ENCODE measurements at places on chromosomes 12 and 14.
A peak's percentile ranks its signal among the peaks of the same experiment; 100 is the strongest.

GRCh38 chr12:54352022-54352531 lies 12.2 kb downstream of the GPR84 start:
- DNase-seq, result no peak

DNA sequence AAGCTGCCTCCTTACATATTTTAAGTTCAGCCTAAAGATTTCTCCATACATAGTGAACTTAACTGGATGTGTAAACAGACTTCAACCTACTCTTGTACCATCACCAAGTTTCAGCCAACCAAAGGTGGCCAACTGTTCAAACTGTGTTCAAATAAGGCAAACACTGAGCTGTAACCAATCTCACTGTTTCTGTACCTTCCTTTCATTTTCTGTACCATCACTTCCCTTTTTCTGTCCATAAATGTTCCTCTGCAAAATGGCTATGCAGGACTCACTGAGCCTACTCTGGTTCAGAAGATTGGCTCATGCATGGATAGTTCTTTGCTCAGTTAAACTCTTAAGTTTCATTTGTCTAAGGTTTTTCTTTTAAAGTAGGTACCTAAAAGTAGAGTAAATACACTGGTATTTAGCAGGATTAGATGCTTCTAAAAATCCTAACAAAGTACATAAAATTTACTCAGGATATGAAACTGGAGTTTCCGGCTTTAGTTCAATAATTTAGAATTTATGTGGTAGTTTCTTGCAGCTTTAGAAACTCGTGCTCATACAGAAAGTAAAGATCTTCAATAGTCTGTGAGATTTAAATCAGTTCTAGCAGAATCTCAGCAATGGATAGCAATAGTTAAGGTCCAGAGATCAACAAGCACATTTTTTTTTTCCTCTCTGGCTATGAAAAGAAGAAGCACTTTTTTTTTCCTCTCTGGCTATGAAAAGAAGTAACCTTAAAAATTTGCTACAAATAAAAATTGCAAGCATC lies 282.0 kb upstream of the PPFIA2 start:
- no peak for DNase-seq

DNA sequence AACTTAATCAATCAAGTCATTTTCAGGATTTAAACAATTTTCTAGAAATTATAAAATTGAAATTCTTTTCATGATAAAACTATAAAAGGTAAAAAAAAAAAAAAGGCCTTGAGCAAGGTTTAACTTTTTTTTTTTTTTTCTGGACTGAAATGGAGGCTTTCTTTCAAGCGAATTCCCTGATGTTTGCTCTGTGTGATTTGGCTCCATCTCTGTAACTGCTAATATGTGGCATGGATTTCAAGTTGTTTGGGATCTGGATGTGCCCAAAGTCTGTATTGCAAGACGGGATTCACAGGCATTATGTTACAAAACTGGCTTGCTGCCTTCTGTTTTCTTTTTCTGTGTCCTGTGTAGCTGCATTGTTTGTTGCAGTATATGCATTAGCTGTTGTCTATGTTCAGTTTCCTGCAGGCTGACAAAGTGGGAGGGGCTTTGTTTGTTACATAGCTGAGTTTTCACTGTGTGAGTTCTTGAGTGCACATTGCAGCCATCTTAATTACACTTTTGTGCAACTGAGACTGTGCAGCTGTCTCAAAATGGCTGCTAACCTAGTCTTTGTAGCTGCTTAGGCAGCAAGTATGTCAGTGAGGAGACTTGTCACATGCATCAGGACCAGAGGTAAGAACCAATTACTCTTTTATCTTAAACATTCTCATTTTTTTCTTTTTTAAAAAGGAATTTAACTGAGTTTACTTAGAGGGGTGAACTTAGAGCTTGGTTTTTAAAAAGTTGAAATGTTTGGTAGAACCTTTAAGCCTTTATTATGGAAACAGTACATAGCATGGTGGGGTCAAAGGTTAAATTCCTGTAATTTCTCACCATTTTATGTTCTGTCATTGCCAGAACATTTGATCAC lies 19.5 kb downstream of the ATF7IP start:
- DNase-seq, result peak; percentile 71

GRCh38 chr14:95211721-95212504 lies 54.6 kb upstream of the DICER1 start:
- DNase-seq, result no peak

DNA sequence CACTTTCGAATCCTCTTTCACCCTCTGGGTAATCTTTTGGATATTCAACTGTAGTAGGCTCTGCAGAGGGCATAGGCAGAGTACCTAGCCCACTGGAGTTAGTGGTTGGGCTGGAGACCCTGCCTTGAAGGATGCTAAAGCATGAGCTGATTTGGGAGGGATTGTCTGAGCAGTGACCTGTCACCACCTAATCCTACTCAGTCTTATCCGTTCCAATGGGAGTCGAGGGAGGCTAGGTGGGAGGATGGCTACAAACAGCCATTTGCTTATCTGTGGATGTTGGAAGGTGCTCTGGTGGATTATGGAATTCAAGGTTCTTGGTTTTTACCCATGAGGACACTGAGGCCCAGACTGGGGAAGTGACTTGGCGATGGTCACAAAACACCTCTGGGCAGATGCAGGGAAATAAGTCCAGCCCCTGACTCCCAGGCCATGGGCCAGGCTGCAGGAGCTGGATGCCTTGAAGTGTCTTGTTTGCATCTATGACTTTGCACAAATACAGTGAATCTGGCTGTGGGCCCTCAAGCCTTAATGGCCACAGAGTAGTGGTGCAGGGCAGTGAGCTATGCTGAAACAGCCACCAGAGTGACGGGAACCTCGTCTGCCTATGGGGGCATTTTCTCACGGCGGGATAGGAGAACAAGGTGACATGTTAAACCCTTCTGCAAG lies 3.7 kb downstream of the KMT5A start:
- no peak for DNase-seq

- DNase-seq, result no peak
Observed at GRCh38 chr12:106137530-106138356, 1.0 kb downstream of the NUAK1 start.

GRCh38 chr12:132642846-132643835 lies 24.6 kb downstream of the P2RX2 start:
- no peak for DNase-seq

GRCh38 chr14:91901449-91902226 lies 34.3 kb upstream of the TC2N start:
- DNase-seq, result no peak

DNA sequence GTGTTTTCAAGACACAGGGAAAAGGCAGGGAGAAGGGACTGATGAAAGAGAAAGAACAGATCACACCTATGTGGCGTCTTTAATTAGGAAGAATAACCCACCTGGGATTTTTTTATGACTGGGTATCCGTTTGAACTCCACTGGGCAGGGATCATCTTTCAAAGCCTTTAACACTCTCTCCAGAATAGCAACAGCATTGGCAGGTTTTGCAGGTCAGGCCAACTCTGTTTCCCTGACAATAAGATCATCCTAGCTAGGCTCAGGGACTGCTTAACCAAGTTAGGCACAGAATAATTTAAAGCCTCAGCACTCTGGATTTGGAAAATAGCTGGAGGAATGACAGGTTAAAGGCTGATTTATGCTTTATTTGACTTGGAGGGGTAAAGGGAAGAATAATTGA lies 117.6 kb downstream of the SUDS3 start:
- no peak for DNase-seq

DNA sequence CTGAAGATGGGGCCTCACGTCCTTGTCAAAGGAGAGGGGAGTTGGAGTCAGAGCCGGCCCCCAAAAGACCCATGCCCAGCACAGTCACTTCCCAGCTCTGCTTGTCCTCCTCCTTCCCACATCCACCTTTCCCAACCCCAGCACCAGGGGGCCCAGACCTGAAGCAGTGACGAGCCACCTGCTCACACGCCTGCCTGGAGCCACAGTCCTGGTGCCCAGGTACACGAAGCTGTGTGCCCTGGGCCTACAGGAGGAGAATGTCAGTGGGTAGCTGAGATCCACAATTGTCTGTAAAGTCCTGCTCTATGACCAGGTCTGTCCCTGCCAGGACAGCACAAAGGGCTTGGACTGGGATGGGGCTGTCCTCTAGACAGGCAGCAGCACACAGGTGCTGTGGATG lies 126.8 kb upstream of the PZP start:
- DNase-seq, result no peak

DNA sequence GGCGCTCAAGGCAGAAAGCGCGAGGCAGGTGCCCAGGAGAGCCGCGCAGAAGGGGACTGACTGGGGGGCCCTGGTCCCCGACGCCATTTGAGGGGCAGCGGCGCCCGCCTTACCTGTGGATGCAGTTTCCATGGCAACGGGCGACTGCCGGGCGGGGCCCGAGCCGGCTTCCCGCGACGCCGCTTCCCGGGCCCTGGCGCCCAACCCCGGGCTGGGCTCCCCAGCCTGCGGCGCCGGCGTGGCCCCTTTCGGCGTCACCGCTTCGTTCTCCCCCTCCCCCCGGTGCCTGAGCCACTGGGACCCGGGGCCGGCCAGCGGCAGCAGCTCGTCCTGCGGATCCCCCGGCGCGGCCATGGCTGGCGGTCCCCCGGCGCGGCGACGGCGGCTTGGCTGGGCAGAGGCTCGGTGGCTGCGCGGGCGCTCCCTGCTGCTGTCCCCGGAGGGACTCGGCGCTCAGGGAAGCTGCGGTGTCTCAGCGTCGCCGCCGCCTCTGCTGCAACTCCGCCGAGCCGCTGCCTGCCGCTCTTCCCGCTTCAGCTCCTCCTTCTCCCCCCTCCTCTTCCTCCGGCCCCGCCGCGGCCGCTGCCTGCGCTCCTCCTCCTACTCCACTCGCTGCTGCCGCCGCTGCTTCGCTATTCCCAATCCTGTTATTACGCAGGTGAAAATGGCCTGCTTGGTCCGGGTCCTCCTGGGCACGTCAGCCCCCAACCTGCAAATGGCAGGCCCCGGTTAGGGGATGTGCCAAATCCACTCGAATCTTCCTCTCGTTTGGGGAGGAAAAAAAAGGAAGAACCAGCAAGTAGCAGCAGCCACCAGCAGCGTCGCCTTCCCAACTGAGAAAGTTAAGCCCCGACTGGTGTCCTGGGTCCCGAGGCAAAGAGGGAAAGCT lies at the start of gene RTN1:
Gene RTN1, minus strand, starts transcription at position 500 of the 889 bp plus-strand sequence. Its CDS starts 146 bp downstream, at position 354.
- DNase-seq, result peak; percentile 6

- no peak for DNase-seq
Observed at GRCh38 chr12:105706321-105706972, 376.0 kb downstream of the C12orf75 start.

GRCh38 chr12:65695113-65695865 lies 129.0 kb upstream of the HMGA2 start:
- DNase-seq, result peak; percentile 88

GRCh38 chr12:32679920-32680237 lies 778 bp downstream of the DNM1L start:
- DNase-seq, result no peak

- peak; percentile 17 for DNase-seq
Observed at GRCh38 chr12:2198005-2198501, 145.3 kb downstream of the CACNA1C start.

DNA sequence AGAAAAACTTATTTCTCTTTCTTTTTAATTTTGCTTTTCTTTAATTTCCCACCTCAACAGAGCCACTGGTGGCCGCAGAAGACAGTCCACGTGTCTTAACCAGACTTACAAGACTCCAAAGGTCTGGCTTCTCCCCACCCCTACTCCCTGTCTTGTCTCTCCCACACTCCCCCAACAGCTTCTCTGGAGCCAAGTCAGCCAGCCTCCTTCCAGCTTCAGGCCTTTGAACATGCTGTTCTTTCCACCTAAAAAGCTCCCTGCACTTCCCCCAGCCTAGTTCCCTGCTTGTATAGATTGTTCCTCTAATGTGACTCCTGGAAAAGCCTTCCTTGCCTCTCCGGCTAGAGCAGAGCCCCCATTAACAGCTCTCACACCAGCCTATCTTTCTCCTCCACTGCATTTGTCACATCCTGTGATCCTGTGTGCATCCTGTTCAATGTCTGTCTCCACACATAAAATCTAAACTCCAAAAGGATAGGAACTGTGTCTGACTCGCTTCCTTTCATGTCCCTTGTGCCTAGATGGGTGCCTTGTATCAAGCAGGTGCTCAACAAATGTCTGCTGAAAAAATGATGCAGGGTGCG lies 7.8 kb upstream of the DYNLL1 start:
- no peak for DNase-seq

DNA sequence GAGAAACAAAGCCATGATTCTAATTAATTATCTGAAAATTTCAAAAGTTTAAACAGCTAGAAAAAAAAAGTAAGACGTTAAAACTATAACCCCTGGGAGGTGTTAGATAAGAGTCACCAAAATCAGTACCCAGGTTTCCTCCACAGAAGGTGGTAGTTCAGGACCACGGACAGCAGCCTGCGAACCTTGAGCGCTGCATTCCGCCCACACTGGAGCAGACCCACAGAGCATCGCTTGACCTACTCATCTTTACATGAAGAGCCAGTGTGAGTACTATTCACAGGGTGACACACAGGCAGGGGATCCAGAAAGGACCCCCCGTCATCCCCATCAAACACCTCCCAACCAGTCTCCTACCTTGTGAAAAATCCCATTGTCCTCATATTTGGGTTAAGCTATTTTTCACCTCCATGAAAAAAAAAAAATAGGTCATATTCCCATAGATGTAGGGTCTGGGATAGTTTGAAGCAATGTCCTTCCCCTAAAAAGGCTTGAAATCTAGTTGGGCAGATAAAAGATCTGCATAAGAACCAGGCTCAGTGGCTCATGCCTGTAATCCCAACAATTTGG lies 8.8 kb upstream of the CHGA start:
- peak; percentile 3 for DNase-seq

DNA sequence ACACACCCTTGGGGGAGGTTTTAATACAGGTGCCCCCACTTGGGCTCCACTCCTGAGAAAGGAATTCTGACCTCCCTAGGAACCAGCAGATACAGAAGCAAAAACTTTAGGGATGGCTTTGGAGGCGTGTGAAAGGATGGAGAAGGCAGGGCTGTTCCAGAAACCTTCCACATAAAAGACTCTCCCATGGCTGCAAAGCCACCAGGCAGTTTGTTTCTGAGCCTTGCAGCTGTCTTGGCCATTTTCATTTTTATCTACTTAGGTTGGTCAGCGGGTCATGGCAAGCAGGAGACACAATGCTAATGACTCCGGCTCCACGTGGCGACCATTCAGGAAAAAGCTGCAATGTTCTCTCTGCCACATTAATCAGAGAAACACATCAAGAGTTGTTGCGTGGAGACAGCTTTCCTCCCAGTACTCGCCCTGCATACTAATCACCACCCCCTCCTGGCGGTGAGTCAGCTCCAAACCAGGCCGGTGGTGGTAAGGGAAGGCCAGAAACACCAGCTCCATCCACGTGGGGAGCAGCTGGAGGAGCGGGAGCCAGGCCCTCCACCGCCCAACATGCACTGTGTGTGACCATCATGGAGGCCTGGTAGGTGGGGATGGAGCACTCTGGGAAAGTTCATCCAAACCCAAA lies 30.9 kb upstream of the IRF2BPL start:
- peak; percentile 96 for DNase-seq
